Activated CD4-positive, alpha-beta T cell treated with anti-CD3 and anti-CD28 coated beads, Interleukin-2, amount 10 ng/mL, durations not matched to agents 7 days and 5 days (primary cell): ENCODE measurements at places on chromosomes 1 and 21.

DNA sequence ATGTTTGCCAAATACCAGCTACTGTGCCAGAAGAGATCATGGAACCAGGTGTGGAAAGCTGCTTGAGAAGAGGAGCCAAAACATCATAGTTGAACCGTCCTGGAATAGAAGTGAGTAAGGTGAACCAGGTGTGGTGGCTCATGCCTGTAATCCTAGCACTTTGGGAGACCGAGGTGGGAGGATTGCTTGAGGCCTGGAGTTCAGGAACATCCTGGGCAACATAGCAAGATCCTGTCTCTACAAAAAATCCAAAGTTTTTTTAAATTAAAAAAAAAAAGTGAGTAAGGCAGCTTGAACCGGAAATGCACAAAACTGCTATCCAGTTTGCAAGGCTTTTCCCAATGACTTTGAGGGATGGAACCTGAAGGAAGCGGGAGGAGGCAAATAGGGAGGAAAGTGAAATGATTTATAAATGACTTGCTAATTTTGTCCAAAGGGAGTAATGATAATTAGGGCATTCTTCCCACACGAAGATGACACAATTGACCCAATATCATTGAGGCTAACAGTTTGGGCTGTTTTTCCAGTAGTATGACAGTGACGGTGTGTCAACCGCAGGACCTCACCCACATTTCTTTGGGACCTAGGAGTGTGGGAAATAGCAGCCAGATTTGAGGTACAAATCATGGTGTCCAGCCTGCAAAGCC, 1.5 kb upstream of the CNN3 start:
- no peaks in the 10 kb centered on the region for H3K36me3 ChIP-seq
- no peak overlapping the region for H3K4me3 ChIP-seq
- H3K4me1 ChIP-seq: peaks cover 13% of the 10 kb centered on the region
- peaks cover 46% of the 10 kb centered on the region for H3K27me3 ChIP-seq
- DNase-seq: no peak

DNA sequence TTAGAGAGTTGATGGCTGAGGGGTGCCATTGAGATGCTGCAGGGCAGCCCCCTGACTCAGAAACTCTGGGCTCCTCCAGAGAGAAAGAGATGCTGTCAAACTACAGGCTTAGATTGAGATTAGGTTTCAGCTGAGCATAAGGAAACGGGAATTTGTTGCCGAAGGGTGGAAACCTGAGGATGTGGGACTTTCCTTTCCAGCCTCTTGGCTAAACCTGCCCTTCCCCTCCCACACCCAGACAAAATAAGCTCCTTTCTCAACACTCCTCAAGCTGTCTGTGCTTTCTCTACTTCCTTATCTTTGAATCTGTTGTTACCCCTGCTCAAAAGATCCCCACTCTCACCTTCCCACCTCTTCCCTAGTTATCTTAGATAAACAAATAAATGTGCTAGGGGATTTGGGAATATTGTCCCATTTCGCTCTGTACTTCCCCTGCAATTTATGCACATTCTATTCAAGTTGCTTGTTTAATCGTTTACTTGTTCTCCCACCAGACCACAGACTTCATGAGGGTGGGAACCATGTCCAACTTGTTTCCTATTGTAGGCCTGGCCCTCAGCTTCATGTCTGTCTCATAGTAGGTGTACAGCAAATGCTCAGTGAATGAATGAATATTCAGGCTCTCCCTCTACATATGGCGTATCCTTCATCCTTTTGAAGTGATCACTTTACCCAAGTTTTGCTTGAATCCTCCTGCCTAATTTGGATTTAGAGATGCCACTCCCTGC, 30.6 kb upstream of the MARK1 start:
- H3K4me3 ChIP-seq: no peak overlapping the region
- H3K27ac ChIP-seq: no peak overlapping the region
- no peaks in the 10 kb centered on the region for H3K36me3 ChIP-seq
- H3K4me1 ChIP-seq: no peaks in the 10 kb centered on the region
- DNase-seq: no peak

GRCh38 chr1:115251340-115251748, 86.7 kb downstream of the NGF start:
- H3K27ac ChIP-seq: no peak overlapping the region
- no peak overlapping the region for H3K4me3 ChIP-seq
- DNase-seq: no peak
- no peaks in the 10 kb centered on the region for H3K4me1 ChIP-seq
- H3K36me3 ChIP-seq: no peaks in the 10 kb centered on the region

- peaks cover 30% of the 10 kb centered on the region for H3K36me3 ChIP-seq
- DNase-seq: no peak
- no peaks in the 10 kb centered on the region for H3K27me3 ChIP-seq
- H3K27ac ChIP-seq: no peak overlapping the region
- H3K4me3 ChIP-seq: no peak overlapping the region
Observed at GRCh38 chr1:93899543-93900207, 9.6 kb downstream of the GCLM start.

DNA sequence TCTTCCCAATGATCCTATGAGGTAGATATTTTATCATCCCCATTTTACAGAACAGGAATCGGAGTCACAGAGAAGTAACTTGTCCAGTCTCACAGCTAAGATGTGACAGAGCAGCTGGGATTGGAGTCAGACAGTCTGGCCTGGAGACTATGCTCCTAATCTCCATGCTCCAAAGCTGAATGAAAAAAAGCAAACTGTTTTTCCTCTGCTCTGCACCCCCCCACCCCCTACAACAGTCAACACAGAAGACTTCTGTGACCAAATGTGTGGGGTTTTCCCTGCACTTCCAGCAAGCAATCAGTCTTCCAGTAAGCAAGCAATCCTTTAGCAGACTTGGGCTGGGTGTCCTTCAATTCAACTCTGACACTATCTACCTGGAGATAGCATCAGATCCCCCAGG, 33.2 kb downstream of the KIRREL1 start:
- no peak overlapping the region for H3K27ac ChIP-seq
- no peak overlapping the region for H3K4me3 ChIP-seq
- DNase-seq: no peak
- H3K27me3 ChIP-seq: peaks cover 2% of the 10 kb centered on the region
- no peaks in the 10 kb centered on the region for H3K36me3 ChIP-seq
- H3K4me1 ChIP-seq: no peaks in the 10 kb centered on the region

- H3K27me3 ChIP-seq: no peaks in the 10 kb centered on the region
- no peak for DNase-seq
- H3K36me3 ChIP-seq: peaks cover 47% of the 10 kb centered on the region
- H3K27ac ChIP-seq: no peak overlapping the region
- no peak overlapping the region for H3K4me3 ChIP-seq
- H3K4me1 ChIP-seq: peaks cover 22% of the 10 kb centered on the region
Observed at GRCh38 chr1:22111115-22111514, 31.8 kb downstream of the WNT4 start.
